ENCODE measurements at places on chromosomes 1 and 21.

DNA sequence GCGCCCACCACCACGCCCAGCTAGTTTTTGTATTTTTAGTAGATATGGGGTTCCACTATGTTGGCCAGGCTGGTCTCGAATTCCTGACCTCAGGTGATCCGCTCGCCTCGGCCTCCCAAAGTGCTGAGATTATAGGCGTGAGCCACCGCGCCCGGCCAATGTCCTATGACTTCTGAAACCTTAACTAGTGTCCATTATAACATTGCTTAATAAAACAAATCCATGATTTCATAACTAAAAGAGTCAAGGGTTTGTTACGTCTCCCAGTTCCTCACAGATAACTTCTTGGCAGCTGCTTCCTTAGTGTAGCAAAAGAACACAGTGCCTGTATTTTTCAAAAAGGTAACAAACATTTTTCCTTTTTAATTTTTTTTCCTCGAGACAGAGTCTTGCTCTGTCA, 53.6 kb downstream of the FBXO42 start:
- no peak for DNase-seq

GRCh38 chr1:38489844-38490270, 369.7 kb downstream of the RRAGC start:
- DNase-seq = no peak

DNA sequence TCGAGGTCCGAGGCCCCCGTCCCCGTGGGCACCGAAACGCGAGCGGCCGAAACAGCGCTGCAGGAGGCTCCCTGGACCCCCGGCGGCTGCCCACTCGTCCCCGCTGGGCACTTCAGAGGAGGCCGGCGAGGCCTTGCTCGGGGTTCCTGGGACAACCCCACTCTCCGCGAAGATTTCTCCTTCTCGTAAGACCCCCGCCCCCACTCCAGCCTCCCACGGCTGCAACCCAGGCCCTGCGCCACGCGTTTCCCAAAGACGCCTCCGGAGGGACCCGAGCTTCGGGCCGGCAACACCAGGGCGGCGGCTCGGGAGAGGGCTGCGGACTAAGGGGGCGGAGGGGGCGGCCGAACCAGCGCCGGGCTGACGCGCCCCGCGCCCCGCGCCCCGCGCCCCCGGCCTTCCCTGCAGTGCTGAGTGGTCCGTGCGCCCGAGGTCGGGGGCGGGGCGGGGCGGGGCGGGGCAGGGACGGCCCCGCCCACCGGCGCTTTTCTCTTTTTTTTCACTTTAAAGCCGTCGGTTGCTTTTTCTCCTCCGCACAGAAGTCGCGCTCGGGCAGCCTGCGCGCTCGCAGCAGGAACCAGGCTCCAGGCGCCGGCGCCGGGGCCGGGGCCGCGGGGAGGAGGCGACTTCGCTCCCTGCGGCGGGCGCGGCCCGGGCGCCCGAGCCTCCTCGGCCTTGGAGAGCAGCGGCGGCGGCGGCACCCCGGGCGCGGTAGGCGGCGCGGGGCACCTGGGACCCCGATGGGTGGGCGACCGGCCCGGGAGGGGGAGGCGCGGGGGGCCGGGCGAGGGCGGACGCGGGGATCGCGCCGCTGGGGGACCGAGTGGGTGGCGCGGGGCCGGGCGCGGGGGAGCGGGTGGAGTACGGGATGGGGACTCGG, at the start of gene SPSB1:
Gene SPSB1, plus strand, starts transcription at position 534 of the 880 bp plus-strand sequence. CDS start 62,998 bp downstream, outside the sequence.
- no peak for DNase-seq

- DNase-seq = no peak
Measured at GRCh38 chr1:224163311-224163710, 19.7 kb upstream of the DEGS1 start.

DNA sequence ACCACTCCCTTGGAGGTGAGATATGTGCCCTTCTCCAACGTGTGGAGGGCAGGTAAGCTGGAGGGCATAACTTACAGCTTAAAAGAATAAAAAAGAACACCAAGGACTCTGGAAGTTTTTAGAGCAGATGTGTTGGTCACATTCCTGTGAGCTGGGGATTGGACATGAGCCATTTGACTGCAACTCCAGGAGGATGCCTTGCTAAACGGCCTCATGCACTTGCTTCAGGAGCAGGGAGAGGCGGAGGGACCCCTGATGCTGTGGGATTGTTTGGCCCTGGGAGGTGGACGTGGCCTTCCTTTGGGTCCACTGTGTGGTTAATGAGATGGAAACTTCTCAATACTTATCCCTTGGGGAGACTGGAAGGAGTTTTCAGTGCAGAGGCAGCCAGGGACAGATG, 185.6 kb downstream of the RHOU start:
- no peak for DNase-seq

- no peak for DNase-seq
Measured at GRCh38 chr1:18805150-18805879, 54.1 kb downstream of the TAS1R2 start.

GRCh38 chr1:118151312-118151937, 33.6 kb downstream of the SPAG17 start:
- no peak for DNase-seq
